CD4-positive, alpha-beta T cell treated with Interleukin-4 for 4 hours (primary cell): ENCODE measurements at places on chromosomes 1 and 21.

- no peak for DNase-seq
Measured at GRCh38 chr1:53088616-53089300, 26.7 kb downstream of the PODN start.

DNA sequence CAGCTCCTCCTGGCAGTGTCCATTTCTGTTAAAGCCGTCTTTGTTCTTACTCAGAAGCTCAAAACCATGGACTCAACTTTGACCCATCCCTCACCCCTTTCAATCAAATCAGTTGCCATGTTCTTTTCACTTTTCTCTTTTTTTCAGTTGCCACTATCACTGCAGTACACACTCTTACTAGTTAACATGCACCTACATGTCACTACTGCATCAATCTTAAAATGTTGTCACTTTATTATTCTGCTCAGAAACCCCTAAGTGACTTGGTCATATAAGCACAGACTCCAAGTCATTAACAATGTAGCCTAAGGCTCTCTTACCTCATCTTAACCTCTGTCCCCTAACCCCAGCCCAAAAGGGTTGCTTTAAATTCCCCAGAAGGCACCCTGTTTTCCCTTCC, 9.0 kb downstream of the ZNF697 start:
- no peak for DNase-seq

DNA sequence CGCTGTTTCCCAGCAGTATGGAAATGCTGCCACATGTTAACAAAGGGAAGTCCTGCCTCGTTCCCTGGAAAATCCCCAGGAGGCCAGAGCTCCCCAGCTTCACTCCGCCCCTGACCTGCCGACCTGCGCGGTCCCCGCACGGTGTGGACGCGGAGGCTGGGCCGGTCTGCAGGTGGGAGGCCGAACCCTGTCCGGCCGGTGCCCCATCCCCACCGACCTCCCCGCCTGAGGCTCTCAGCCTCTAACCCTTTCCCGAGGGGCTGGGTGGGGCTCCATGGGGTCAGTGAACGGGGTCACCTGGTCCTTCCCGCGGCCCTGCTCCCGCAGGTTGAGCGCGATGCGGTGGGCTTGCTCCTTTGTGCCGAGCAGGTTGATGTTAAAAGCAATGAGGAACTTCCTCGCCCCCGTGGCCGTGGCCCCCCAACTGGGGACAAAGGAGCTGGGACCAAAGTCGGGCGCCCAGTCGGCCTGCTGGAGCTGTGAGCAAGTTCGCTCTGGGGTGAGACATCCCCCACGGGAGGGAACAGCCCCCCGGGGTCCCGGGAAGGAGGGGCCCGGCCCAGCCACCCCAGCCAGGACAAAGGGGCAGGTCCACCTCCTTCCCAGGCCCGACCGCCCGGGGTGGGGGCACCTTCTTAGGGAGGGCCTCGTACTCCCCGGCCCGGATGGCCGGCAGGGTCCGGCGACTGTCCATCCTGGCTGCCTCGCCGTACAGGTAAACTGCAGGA, 4.0 kb downstream of the FTCD start:
- no peak for DNase-seq

GRCh38 chr1:5908461-5909375, 83.5 kb downstream of the NPHP4 start:
- DNase-seq, result no peak

- DNase-seq, result no peak
Measured at GRCh38 chr21:42147386-42148020, 71.4 kb upstream of the ABCG1 start.

DNA sequence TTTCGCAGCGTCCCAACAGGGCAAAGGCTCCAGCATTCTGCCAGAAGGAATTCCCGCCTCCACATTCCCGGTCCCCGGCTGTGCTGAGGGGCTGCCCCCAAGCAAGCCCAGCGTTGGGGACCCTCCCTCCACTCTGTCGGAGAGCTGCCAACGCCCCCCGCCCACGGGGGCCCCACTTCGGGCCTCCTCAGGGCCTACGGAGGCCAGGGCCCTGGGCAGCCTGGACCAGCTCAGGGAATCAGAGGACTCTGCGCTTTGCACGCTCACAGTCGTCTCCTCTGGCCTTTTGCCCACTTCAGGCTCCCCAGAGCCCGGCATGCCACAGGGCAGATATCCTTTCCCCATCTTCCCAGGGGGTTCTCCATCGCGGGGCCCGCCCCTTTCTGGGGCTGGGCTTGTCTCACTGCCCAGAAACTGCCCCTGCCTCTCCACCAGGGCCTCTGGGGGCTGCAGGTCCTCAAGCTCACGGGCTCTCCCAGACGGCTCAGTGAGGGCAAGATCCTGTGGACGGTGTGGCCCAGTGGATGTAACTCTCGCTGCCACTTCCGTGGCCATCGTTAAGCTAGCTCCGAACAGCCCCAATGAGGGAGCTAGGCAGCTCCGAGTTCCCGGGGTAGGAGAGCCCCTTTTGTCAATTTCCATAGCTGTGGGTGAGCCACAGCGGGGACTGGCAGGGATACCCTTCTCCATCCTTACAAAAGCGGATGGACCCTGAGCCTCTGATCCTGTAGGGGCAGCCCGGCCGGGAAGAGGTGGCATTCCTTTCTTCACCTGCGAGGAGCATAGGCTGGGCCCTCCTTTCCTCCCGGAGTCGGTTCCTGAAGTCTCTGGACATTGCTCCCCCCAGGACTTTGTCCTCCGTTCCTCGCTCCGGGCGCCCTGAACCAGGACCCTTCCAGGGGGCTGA, 2.8 kb downstream of the ITPKB start:
- DNase-seq, result no peak

DNA sequence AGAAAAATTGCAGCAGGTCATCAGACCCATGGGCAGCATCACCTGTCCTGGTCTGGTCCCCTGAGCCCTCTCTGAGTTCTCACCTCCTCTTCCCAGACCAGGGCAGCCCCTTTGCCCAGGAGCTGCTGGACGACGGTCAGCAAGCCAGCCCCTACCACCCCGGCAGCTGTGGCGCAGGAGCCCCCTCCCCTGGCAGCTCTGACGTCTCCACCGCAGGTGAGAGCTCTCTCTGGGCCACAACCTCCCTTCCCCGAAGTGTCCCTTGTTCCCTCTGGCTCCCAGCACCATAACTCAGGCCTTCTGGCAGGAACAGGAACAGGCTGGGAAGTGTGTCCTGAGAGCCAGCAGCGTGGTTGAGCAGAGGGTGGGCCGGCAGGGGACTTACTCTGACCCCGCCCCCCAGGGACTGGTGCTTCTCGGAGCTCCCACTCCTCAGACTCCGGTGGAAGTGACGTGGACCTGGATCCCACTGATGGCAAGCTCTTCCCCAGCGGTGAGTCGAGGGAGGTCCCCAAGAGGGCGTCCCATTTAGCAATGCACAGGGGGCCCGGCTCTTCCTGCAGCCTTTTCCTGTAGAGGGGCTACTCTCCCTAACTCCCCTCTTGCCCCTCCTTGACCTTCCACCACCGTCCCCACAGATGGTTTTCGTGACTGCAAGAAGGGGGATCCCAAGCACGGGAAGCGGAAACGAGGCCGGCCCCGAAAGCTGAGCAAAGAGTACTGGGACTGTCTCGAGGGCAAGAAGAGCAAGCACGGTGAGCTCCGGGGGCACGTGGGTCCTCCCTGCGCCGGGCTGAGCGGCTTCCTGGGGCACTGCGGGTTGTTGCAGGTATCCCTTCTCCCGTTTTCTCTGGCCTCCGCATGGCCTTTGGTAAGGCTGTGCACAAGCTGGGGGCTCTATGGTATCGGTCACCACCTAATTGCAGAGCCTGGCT, 2.4 kb downstream of the ELF3 start:
- no peak for DNase-seq

GRCh38 chr1:75765697-75766355, 20.2 kb upstream of the RABGGTB start:
- DNase-seq, result no peak

GRCh38 chr1:104746994-104747393, 997.3 kb downstream of the AMY1C start:
- DNase-seq, result no peak

- no peak for DNase-seq
Measured at GRCh38 chr1:18398791-18399530, 81.8 kb upstream of the KLHDC7A start.

DNA sequence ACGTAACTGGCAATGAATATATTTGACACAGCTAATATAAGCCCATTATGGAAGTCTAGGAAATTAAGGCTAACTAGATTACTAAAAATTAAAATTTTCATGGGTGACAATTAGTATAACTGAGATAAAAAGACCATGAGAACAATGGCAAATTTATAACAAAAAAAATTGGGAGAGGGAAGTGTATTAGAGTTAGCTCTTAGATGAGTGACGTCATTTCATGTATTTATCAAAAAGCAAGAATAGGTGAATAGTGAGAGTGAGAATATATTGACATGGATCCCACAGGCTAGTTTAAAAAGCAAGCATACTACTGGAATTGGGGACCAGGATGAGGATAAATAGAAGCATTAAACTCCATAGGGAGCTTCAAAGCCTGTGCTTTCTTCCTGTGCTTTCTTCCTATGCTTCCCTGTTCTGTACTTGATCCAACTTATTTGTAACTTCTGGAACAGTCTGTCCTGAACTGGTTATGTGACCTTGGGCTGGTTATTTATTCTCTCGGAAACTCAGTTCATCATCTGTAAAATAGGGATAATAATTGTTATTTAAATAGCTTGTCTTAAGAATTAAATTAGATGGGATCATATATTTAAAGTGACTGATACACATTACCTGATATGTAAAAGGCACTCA, 9.1 kb downstream of the BCL9 start:
- no peak for DNase-seq

DNA sequence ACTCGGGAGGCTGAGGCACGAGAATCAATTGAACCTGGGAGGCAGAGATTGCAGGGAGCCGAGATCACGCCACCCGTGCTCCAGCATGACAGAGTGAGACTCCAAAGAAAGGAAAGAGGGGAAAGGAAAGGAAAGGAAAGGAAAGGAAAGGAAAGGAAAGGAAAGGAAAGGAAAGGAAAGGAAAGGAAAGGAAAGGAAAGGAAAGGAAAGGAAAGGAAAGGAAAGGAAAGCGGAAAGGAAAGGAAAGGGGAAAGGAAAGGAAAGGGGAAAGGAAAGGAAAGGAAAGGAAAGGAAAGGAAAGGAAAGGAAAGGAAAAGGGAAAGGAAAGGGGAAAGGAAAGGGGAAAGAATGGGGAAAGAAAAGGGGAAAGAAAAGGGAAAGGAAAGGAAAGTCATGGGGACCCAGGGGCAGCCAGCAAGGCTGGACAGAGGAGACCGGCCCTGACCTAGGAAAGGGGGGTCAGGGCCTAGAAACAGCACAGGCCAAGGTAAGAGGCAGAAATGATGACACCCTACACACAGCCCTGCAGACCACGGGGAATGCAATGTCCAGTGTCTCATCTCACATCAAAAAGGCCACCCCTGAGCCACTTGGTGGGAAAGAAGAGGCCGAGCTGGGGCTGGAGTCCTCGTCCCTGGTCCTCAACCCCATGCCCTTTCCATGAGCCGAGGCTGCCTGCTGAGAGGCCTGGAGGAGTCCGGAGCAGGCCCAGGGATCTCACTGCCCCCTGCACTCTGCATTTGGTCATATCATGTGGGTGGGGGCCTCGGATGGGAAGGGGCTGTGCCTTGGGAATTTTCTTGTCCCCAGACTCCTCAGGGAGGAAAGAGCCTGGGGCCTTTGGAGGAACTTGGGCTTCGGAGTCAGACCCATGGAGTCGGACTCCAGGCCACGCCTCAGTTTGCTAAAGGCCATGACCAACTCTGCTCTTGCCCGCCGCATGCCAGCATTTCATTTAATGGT, 18.8 kb upstream of the LAPTM5 start:
- no peak for DNase-seq

DNA sequence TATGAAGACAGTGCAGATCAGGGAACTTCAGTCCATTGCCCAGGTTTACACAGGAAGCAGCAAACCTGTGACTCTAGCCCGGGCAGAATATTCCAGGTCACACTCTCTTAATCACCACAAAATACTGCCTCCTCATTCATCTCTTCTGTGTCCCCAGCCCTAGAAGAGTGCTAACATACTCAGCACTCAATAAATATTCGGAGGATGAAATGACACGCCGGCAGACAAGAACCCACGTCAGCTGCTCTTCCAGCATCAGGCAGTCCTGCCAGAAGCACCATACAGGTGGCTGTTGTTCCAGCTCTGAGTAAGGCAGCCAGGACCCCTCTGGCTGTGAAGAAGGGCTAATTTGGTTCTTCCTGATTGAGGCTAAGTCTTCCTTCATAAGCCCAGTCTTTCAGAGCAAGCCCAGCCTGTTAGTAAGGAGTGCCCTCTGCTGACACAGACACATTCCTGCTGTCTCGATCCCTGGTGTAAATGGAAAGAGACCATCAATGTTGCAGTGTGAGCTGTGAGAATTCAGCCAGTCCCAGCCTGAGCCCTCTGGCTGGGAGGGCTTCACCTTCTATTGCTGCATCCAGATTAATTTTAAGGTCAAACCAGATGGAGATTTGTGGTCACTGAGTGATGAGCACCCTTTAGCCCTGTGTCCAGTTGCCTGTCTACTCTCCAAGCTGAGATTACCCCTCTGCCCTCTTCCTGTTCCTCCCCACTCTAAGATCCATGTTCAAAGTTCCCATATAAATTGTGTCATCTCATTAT, 45.0 kb upstream of the KIRREL1 start:
- no peak for DNase-seq

GRCh38 chr1:10292188-10292587, 81.8 kb downstream of the KIF1B start:
- no peak for DNase-seq

- DNase-seq, result no peak
Measured at GRCh38 chr1:97505816-97506215, 415.0 kb downstream of the DPYD start.

DNA sequence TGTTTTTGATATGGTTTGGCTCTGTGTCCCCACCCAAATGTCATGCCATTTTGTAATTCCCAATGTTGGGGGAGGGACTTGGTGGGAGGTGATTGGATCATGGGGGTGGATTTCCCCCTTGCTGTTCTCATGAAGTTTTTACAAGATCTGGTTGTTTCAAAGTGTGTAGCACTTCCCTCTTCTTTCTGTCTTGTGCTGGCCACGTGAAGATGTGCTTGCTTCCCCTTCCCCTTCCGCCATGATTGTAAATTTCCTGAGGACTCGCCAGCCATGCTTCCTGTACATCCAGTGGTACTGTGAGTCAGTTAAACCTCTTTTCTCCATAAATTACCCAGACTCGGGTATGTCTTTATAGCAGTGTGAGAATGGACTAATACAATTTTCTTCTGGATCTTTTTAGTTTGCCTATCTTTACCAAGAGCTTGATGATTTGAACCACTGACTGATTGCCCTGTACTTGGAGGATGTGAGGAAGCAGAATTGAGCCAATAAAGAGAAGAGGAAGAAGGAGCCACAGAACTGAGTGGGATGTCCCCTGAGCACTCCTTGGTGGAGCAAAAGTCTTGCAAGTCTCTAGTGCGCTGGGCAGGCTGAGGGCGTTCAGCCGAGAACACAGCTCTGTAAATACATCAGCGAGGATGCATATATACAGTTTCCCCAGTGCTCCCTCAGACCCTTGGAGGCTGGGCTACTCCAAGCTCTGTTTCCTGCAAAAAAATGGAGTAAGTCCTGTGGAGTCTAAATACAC, 102.6 kb downstream of the CYYR1 start:
- no peak for DNase-seq

DNA sequence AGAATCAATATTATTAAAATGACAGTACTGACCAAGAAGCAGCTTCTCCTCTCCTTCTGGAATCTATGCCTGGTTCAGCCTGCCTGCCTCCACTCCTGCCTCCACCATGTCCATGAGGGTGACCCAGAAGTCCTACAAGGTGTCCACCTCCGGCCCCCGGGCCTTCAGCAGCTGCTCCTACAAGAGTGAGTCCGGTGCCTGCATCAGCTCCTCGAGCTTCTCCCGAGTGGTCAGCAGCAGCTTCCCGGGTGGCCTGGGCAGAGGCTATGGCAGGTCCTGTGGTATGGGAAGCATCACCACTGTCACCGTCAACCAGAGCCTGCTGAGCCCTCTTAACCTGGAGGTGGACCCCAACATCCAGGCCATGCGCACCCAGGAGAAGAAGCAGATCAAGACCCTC, 822.4 kb upstream of the NEGR1 start:
- no peak for DNase-seq
